RWPE1 (cell line): ENCODE measurements at places on chromosomes 13 and 19.

DNA sequence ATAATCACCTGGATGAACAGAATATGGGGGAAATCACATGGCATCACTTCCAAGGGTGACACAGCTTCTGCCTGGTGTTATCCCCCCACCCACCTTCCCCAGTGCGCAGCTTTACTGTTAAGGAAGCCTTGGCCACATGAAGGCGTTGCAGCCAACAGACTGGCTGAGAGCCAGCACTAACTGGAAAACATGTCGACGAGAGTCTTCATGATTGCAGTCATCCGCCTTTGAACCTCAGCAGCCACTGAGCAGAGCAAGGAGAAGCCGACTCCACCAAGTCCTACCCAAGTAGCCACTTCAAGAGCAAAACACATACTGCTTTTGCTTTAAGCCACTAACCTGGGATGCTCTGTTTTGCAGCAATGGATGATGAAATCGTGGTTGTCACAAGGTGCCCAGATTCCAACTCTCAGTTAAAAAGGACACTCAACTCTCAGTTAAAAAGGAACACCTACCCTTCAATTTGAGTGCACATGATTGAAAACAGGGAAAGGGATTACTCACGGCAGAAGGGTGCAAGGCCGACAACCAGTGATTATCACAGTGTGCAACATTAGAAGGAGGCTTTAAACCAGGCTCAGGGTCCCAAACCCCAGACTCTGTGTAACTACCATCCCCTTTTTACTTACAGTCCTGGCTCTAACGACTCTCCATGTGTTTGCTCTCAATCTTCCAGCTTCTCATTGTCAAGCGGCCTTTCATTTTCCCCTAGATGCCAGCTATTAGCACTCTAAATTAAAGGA lies 149.1 kb downstream of the KLF12 start:
- DNase-seq, result no peak

- no peak for DNase-seq
Observed at GRCh38 chr13:114120591-114121011, 11.8 kb downstream of the RASA3 start.

DNA sequence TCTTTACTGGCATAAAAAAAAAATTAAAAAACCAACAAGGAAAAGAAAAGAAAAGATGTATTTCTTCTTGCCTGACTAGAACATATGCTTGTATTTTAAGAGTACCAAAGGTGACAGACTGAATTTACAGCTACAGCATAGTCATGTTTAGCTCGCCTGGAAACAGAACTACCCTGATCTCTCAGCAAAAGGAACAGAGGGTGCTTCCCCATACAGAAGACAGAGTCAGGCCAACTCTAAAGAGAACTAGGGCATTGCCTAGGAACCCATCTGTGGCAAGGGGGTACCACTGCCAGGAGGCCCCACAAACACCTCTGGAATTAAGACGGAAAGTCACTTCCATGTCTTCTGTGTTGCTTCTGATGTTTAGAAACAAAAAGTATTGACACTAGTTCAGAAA lies 252.1 kb upstream of the STARD13 start:
- DNase-seq, result no peak

- DNase-seq, result no peak
Observed at GRCh38 chr13:94173312-94173854, 306.1 kb downstream of the DCT start.

- no peak for DNase-seq
Observed at GRCh38 chr19:45283443-45284033, 32.5 kb downstream of the MARK4 start.

DNA sequence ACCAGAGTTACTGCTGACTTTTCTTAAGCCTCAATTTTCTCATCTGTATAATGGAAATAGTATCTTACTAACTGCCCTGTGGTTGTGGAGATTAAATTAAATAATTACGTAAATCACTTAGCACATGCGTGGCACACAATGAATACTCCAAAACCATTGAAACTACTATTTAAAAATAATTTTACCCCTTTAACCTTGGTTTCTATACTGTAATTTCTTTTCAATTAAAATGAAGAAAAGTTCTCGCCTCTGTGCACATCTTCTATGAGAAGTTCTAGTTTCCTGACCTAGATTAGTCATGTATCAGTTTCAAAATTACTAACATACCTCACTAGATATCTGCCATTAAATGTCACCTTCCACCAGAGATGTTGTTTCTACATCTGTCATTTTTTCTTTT lies 5.7 kb downstream of the SLITRK1 start:
- DNase-seq, result no peak

- no peak for DNase-seq
Observed at GRCh38 chr13:76715075-76715474, 171.1 kb downstream of the KCTD12 start.

- no peak for DNase-seq
Observed at GRCh38 chr13:64078480-64078936, 2662.9 kb upstream of the PCDH20 start.

DNA sequence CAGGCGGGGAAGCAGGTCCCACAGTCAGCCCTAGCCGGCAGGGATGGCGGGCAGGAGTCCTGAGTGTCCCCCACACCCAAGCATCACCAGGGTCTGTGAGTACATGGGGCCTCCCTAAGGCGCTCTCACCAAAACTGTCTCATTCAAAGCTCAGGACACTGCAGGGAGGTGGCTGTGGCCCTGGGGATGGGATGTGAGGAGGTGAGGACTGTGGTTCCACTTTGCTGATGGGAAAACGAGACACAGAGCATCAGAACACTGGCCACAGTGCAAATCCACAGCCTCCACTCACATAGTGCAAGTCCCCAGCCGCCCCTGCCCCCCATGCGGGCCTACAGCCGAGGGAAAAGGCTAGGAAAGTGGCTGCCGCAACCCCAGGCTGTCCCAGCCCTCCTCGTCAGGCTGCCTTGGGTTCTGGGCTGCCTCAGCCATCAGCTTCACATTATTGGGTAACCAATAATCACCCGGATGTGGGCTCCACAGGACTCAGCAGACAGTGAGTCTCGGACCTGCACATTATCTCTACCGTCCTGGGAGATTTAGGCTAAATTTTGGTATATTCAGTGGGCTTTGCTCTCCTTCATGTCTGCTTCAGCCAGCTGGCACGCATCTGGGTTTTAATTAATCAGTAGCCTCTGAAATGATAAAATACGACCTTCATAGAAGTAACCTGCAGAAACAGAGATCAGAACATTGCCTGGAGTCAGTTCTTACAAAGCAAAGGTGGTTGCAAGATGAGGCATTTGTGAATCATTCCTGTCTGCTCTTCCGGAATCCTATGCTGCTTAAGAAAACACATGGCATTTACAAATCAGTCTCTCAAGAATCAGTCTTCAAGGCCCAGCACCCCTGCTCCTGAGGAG lies 77.0 kb downstream of the SOX1 start:
- peak; percentile 34 for DNase-seq

- no peak for DNase-seq
Observed at GRCh38 chr19:925087-925525, 729 bp upstream of the ARID3A start.

GRCh38 chr19:10966809-10967208 lies 6.0 kb downstream of the SMARCA4 start:
- no peak for DNase-seq

- no peak for DNase-seq
Observed at GRCh38 chr13:46817095-46817494, 20.1 kb upstream of the ESD start.

- DNase-seq, result peak; percentile 62
Observed at GRCh38 chr19:40257096-40257517, 28.0 kb downstream of the AKT2 start.

DNA sequence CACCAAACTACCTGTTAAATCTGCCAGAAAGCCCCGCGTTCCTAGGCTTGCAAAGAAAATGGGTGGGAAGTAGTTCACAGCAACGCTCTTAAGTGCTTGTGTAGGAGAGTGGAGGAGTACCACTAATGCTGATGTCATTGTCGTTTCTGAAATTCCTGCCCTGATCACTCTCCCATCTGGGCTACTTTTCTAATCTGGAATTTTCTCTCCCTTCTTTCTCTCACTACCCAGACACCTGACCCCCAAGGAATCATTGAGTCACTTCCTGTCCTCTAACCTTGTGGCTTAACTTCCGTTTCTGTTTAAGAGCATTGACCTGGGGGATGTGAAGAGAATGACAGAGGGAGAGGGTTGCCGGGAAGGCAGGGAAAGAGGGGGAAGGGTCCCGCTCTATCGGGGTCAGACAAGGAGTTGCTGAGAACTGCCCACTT lies 98.7 kb downstream of the STARD13 start:
- no peak for DNase-seq
